ENCODE measurements at places on chromosomes 2 and 18.

- DNase-seq, result no peak
Observed at GRCh38 chr2:44535376-44535775, 173.6 kb downstream of the CAMKMT start.

- DNase-seq, result no peak
Observed at GRCh38 chr2:236558993-236559978, 10.3 kb upstream of the ACKR3 start.

GRCh38 chr2:207763303-207763917, 6.3 kb downstream of the FZD5 start:
- DNase-seq, result no peak

GRCh38 chr2:240398661-240399267, 36.7 kb upstream of the GPC1 start:
- no peak for DNase-seq

DNA sequence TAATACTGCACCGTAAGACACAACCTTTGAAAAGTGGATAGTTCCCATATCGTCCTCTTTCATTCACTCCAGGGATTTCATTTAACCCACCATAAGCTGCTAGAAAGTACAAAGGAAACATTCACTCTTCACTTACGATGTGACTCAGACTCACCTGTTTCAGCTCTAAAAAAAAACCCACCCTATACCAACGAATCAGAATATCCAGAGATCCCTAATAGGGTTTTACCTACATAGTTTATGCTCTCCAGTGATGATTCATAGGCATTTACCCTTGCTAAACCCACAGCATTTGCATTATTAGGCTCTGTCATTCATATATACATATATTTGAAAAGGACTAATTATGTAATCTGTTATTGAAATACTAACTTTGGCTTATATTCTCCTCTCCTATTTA, 60.2 kb downstream of the PRPF40A start:
- DNase-seq, result no peak
